Daoy (cell line): ENCODE measurements at places on chromosomes 5 and 9. TPM values are rescaled to one million over a fixed set of nuclear protein-coding genes. Genes with fewer than 3 reads are reported as not detected.

DNA sequence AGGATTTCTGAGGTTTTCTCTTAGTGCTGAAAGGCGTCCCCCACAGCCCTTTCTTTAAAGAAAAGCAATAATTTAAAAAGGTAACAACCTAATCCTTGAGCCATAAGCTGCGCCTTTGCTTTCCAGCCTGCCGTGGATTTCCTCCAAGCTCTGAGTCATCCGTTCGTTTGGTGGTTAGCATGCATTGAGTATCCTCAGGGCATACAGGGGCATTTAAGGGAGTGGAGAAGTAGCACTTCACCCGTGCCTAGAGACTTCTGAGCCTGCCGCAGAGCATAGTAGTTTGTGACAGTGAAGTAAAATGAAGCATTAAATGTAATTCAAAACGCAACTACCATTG lies 892 bp upstream of the TNC start:
- peak; percentile 97 for DNase-seq

- peak; percentile 27 for DNase-seq
Measured at GRCh38 chr9:73219985-73220626, 68.4 kb downstream of the ANXA1 start.

DNA sequence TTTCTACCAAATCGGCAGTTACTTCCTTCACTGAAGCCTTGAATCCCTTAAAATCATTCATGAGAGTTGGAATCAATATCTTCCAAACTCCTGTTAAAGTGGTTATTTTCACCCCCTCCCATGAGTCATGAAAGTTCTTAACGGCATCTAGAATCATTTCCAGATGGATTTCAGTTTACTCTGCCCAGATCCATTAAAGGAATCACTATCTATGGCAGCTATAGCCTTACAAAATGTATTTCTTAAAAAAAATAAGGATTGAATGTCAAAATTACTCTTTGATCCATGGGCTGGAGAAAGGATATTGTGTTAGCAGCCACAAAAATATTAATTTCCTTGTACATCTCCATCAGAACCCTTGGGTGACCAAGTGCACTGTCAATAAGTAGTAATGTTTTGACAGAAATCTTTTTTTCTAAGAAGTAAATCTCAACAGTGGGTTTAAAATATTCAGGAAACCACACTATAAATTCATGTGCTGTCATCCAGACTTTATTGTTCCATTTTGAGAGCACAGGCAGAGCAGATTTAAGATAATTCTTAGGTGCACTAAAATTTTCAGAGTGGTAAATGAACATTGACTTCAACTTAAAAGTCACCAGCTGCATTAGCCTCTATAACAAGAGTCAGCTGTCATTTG lies 767.7 kb downstream of the DTWD2 start:
- no peak for DNase-seq

- DNase-seq: no peak
Measured at GRCh38 chr5:55437452-55437851, 97.3 kb downstream of the PLPP1 start.

DNA sequence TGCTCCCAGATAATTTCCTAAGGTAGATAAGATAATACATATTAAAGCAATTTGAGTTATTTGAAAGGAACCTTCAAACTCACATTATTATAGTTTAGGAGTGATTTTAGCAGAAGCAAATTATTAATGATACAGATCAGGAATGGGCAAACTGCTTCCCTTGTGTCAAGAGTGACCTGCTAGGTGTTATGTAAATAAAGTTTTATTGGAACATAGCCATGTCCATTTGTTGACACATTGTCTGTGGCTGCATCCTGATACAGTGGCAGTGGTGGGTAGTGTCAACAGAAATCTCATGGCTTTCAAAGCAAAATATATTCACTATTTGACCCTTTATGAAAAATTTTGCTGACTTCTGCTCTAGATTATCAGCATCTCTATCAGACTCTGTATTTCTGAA lies 11.4 kb upstream of the BASP1 start:
- DNase-seq: no peak

DNA sequence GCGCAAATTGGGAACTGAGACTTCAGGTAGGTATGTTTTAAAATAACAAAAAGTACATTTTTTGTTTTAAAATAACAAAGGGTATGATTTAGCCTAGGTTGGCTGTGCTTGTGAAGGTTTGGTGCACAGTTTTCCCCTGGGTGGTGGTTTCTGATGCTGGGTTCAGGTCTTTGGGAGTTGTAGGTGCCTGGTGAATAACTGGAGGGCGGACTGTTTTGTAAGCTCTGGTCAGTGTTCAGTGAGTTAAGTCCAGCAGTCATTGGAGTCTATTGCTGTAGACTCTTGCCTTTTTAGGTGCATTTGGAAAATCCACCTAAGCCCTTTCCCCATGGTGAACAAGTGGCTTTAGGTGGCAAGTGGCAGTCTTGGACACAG lies 43.9 kb downstream of the RAI14 start:
- no peak for DNase-seq

DNA sequence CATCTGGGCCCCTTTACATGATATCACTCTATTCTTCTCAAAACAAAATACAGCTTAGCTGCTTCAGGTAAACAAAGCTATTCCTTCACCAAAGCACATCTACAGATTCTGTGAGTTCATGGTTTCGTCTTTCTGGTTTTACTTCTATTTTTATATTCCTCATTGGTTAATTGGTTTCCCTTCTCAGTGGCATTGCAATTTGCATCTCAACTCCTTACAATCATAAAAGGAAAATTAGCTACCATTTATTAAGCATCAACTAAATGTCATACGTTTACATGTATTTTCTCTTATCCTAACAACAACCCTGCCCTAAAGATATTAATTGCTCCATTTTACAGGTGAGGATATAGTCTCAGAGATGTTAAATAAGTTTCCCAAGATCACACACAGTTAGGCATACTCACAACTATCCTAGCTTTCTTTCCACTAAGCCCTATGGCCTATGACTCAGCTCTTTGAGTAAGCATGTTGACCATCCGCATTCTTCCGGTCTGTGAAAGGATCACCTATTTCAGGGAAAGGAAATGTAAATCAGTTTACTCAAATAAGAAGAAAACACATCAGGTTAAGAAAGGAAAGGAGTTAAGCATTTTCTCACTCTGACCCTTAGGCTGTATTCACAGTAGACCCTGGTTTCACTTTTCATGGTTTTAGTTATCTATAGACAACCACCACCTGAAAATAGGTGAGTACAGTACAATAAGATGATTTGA lies 146.1 kb downstream of the CAAP1 start:
- DNase-seq: peak; percentile 32

- no peak for DNase-seq
Measured at GRCh38 chr9:123324767-123325183, 31.2 kb upstream of the CRB2 start.

Gene FOXD4L5
- not detected in 2 replicates for total RNA-seq
